Activated T-cell treated with anti-CD3 and anti-CD28 coated beads, Interleukin-2, amount 50 U/mL, for 72 hours (primary cell): ENCODE measurements at places on chromosomes 12 and 14. TPM values are rescaled to one million over a fixed set of nuclear protein-coding genes. Genes with fewer than 3 reads are reported as not detected.

DNA sequence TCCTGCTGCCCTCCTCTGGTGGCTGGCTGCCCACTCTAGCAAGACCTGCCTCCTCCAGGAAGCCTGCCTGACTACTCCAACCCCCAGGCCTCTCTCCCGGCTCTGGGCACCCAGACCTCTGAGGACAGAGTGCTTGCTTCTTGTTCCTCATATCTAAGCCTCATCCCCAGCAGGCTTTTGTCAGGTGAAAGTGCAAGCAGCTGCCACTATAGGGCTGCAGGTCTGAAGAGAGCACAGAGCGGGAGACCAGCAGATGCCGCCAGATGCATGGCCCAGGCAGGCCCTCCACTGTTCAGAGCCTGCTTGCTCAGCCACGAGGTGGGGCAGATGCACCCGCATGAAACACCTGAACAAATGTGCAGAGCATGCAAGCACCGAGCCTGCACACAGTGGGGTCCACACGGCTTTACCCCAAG, 73.0 kb downstream of the SERPINA3 start:
- H3K27me3 ChIP-seq, result peaks cover 3% of the 10 kb centered on the region
- no peak overlapping the region for H3K27ac ChIP-seq
- H3K4me1 ChIP-seq, result no peaks in the 10 kb centered on the region
- no peak overlapping the region for H3K4me3 ChIP-seq
- no peaks in the 10 kb centered on the region for H3K36me3 ChIP-seq
- DNase-seq, result no peak

DNA sequence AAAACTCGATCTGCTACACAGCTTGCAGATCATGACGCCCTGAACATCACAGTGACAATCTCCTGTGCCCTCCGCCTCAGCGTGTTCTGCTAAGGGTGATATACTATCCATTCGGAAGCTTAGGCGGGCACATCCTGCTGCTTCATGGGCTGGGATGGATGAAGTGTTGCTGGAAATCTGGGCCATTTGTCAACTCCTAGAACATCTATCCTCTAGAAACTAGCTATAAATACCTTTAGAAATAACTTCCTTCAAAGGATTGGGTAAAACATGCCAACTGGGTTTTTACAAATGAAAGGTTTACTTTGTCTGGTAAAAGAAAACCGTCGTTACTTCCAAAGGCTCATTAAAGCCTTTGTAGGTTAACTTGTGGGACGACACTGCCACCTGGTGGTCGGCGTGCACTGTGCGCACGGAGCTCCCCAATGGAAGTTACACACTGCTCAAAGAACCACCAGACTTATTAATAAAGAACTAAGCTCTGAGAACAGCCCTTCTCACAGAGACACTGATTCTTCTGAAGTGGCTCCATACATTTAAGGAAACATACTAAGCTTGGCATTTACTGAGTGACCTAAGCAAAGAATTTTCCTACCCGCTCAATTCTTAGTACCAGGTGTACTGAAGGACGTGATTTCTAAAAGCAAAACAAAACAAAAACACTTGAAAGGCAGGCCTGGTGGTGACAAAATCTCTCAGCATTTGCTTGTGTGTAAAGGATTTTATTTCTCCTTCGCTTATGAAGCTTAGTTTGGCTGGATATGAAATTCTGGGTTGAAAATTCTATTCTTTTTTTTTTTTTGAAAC, 21.6 kb upstream of the CACNA2D4 start:
- no peak overlapping the region for H3K4me3 ChIP-seq
- H3K27ac ChIP-seq, result peak overlapping the region; percentile 34
- peaks cover 4% of the 10 kb centered on the region for H3K4me1 ChIP-seq
- peak; percentile 88 for DNase-seq
- peaks cover 12% of the 10 kb centered on the region for H3K36me3 ChIP-seq

DNA sequence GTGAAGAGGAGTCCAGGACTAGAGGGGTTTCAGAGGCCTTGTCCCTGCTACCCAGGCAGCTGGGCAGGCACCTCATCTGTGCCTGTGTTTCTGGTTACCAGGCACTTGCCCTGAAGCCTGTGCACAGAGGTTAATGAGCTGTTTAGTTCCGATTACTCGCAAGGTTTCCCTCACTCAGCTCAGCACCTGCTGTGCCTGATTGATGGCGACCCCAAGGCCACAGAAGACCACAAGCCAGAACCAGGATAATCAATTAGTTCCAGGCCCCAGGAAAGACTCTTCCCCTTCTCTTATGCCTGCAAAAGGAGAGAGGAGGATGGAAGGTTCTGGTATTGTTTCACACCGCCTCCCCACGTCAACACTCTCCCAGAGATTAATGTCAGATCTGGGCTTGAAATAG, 88.8 kb upstream of the NOS1 start:
- no peak for DNase-seq
- no peaks in the 10 kb centered on the region for H3K27me3 ChIP-seq
- no peak overlapping the region for H3K27ac ChIP-seq
- no peaks in the 10 kb centered on the region for H3K4me1 ChIP-seq
- no peak overlapping the region for H3K4me3 ChIP-seq

DNA sequence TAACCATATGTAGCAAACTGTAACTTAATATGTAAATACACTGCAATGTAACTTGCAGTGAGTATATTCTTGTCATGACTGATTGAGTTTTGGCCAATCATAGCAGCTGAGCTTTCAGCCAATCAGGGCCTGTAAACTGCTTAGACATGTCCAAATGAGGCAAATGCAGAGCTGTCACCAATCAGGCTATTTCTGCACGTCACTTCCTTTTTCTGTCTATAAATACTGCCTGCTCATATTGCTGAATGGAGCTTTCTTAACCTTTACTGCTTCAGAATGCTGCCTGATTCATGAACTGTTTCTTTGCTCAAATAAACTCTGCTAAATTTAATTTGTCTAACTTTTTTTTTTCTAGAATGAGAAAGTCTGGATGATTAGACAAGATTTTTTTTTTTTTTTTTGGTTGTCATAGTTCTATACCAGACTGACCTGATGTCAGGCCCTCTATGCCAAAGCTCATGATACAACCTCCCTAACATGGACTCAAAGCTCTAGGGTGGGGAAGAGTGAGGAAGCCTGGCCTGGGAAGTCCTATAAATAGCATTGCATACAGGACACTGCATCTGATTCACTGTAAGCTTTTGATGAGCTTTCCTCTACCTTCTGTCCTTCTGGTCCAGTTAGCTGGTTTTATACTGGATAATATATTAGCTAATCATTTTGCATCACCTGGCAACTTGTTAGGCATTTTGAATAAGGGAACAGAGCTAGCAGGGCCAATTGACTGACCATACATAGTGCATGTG, 12.0 kb downstream of the MGP start:
- no peaks in the 10 kb centered on the region for H3K27me3 ChIP-seq
- DNase-seq, result no peak
- no peaks in the 10 kb centered on the region for H3K4me1 ChIP-seq
- no peak overlapping the region for H3K4me3 ChIP-seq

DNA sequence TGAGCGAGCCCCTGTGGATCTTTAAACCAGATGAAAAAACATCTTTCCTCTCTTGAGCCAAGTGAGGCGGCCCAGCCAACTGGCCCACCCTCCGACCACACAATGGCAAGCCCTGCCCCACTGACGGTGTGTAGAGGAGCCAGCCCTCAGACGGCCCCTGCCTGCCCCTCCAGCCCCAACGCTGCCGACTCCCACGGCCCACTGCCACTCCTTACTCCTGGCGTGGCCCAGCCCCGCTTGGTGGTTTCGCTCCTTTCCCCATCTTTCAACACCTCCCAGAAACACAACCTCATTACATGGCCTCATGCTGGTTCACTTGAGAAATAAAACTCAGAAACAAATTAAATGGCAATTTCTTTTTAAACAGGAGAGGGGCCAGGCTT, 80.6 kb upstream of the DICER1 start:
- no peak for DNase-seq
- no peaks in the 10 kb centered on the region for H3K4me1 ChIP-seq
- H3K36me3 ChIP-seq, result no peaks in the 10 kb centered on the region
- H3K4me3 ChIP-seq, result no peak overlapping the region

DNA sequence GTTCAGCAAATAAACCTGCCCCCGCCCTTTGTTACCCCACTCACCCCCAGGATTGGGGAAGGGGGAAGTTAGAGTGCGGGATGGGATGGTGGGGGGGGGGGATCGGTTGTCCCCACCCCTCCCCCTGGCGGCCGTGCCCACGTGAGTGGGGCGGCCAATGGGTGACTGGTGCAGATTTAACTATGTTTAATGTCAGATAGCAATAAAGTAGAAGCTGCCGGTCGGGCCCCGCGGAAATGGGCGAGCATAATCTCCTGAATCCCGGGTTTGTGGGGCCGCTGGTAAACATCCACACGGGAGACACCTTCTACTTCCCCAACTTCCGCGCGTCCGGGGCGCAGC, at the start of gene HOXC12:
TSS of gene HOXC12 (plus strand) at position 210 of the 342 bp plus-strand sequence. CDS start at position 237, 27 bp downstream.
- no peaks in the 10 kb centered on the region for H3K36me3 ChIP-seq
- H3K4me3 ChIP-seq, result no peak within 1 kb of the TSS
- peak within 1 kb of the TSS; percentile 45 for H3K27ac ChIP-seq
- H3K27me3 ChIP-seq, result peaks cover 91% of the 10 kb centered on the region
- peaks cover 42% of the 10 kb centered on the region for H3K4me1 ChIP-seq
- no peak for DNase-seq

DNA sequence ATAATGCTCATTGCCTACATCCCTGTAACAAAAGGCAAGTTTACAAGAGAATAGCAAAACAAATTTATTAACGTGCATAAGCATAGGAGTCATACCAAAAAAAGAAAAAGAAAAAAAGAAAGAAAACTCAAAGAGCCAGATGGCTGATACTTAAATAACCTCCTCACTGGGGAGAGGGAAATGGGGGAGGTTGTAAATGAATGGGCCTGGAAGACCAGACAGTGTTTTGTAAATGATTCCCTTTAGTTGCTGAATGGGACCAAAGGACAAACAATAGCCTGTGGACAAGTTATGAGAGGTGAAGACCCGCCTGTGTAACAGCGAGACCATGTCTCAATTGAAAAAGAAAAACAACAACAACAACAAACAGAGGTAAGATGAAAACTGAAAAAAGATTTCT, 35.3 kb downstream of the CAPS2 start:
- no peaks in the 10 kb centered on the region for H3K4me1 ChIP-seq
- no peaks in the 10 kb centered on the region for H3K36me3 ChIP-seq
- no peak overlapping the region for H3K27ac ChIP-seq
- DNase-seq, result no peak
- H3K27me3 ChIP-seq, result no peaks in the 10 kb centered on the region

DNA sequence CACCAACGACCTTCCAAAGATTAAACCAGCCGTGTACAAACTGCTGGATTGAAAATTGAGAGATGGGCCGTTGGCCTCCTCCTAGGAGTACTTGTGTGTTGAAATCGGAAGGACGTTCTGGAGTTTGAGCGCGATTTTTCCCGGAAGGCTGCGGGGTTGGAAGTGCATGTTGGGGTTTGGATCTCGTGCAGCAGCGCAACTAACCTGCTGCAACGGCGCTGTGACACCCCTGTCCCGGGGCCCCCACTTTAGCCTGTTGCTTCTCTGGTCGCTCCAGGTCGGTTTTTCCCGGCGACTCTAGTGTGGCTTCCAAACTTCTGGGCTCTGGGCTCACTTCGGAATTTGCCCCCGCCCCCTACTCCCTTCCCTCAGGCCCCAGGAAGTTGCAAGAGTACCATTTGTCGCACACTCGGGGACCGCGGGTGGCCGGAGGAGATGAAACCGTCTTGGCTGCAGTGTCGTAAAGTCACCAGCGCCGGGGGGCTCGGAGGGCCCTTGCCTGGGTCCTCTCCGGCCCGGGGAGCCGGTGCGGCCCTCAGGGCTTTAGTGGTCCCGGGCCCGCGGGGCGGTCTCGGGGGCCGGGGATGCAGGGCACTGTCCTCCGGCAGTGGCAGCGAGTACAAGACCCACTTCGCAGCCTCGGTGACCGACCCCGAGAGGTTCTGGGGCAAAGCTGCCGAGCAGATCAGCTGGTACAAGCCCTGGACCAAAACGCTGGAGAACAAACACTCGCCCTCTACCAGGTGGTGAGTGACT, at the start of gene ACSS3:
TSS of gene ACSS3 (plus strand) at position 394 of the 756 bp plus-strand sequence. CDS start at position 436, 42 bp downstream.
- H3K36me3 ChIP-seq, result no peaks in the 10 kb centered on the region
- H3K4me1 ChIP-seq, result no peaks in the 10 kb centered on the region
- DNase-seq, result no peak
- H3K27me3 ChIP-seq, result peaks cover 16% of the 10 kb centered on the region
- H3K27ac ChIP-seq, result no peak within 1 kb of the TSS
- no peak within 1 kb of the TSS for H3K4me3 ChIP-seq

GRCh38 chr12:45575823-45576475, 153.6 kb upstream of the ARID2 start:
- H3K4me1 ChIP-seq, result peaks cover 5% of the 10 kb centered on the region
- no peak overlapping the region for H3K27ac ChIP-seq

DNA sequence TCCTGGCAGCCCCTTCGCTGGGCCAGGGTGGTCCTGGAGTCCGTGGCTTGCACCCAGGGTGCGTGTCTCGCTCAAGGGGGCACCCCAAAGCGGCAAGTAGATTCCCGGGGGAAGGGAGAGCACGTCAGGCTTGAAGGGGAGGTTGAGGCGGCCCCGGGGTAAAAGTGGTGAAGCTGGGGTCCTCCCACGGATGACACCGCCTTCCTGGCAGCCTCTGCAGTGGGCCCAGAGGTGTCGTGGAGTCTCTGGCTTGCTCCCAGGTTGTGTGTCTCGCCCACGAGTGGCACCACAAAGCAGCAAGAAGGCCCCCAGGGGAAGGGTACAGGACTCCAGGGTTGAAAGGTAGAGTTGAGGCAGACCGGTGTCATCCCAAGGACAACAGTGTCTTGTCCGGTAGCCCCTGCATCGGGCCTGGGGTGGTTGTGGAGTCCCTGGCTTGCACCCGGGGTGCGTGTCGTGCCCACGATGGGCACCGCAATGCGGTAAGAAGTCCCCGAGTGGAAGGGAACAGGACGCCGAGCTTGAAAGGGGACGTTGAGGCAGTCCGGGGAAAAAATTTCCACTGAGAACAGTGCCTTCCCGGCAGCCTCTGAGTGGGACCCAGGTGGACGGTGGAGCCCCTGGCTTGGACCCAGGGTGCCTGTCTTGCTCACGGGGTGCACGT, 158.0 kb upstream of the ALG10B start:
- H3K27ac ChIP-seq, result no peak overlapping the region
- DNase-seq, result no peak
- H3K4me1 ChIP-seq, result no peaks in the 10 kb centered on the region

- H3K4me3 ChIP-seq, result no peak overlapping the region
- no peak for DNase-seq
- no peak overlapping the region for H3K27ac ChIP-seq
- H3K36me3 ChIP-seq, result peaks cover 2% of the 10 kb centered on the region
Observed at GRCh38 chr14:71532790-71533189, 399.4 kb upstream of the RGS6 start.

DNA sequence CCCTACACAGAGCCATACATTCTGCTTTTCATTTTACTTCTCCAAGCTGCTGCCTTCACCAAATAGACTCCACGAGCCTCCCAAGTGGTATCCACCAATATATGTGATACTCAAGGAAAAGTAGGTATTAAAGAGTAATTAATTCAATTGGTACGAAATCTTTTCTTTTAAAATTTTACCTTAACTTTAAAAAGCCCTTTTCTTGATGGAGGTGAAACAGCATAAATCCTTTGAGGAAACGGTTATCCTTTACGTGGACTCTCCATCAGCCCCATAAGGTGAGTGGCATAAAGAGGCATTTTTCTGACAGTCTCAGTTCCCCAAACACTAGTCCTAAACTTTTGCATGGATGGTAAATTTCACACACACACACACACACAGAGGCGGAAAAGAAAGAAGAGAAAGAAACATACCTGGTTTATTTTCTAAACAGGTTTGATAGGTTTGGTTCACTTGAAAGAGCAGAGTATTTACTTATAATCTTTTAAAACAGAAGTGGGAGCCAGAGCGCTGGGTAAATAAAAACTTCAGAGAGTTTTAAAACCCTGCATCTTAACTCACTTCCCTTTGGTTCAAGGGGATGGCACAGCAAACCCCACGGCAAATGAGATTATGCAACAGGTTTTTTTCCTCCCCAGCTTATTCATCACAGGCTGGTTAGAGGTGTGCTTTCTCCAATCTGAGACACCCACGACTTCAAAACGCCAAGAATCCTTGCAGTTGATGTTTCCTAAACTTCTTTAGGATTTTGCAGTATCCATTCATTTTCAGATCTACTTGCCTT, 1.9 kb downstream of the DUSP16 start:
- H3K36me3 ChIP-seq, result peaks cover 22% of the 10 kb centered on the region
- DNase-seq, result peak; percentile 58
- no peaks in the 10 kb centered on the region for H3K27me3 ChIP-seq

Gene PTGER2
- total RNA-seq, result 6.2 TPM

Gene RNU7-1
- total RNA-seq, result not detected
